ENCODE measurements at places on chromosomes 7 and 10. TPM values are rescaled to one million over a fixed set of nuclear protein-coding genes. Genes with fewer than 3 reads are reported as not detected.

Gene NODAL
- total RNA-seq, result not detected

Gene SAMD9L
- total RNA-seq, result 6.2 TPM

Gene NRBF2
- total RNA-seq, result 28.4 TPM

Gene HOXA9
- 30.8 TPM for total RNA-seq

Gene CCDC172
- not detected for total RNA-seq

Gene STAG3
- 0.91 TPM for total RNA-seq

Gene TMEM213
- total RNA-seq, result not detected

Gene VWC2
- not detected for total RNA-seq

Gene SPDYE16
- total RNA-seq, result not detected

Gene CYP3A7
- not detected for total RNA-seq

GRCh38 chr7:40647719-40648118, 512.9 kb downstream of the SUGCT start:
- H3K27me3 ChIP-seq, result peaks cover 3% of the 10 kb centered on the region
- no peak overlapping the region for H3K27ac ChIP-seq
- H3K36me3 ChIP-seq, result peaks cover 4% of the 10 kb centered on the region
- peaks cover 8% of the 10 kb centered on the region for H3K4me1 ChIP-seq

- H3K27ac ChIP-seq, result no peak overlapping the region
- H3K27me3 ChIP-seq, result no peaks in the 10 kb centered on the region
- DNase-seq, result no peak
- H3K4me1 ChIP-seq, result no peaks in the 10 kb centered on the region
- peaks cover 5% of the 10 kb centered on the region for H3K36me3 ChIP-seq
Measured at GRCh38 chr7:148325208-148325607, 265.4 kb upstream of the C7orf33 start.

GRCh38 chr10:5905854-5906507, 15.9 kb downstream of the FBH1 start:
- no peak for DNase-seq
- H3K36me3 ChIP-seq, result peaks cover 45% of the 10 kb centered on the region
- H3K27ac ChIP-seq, result no peak overlapping the region
- no peaks in the 10 kb centered on the region for H3K4me1 ChIP-seq
- no peak overlapping the region for H3K4me3 ChIP-seq

DNA sequence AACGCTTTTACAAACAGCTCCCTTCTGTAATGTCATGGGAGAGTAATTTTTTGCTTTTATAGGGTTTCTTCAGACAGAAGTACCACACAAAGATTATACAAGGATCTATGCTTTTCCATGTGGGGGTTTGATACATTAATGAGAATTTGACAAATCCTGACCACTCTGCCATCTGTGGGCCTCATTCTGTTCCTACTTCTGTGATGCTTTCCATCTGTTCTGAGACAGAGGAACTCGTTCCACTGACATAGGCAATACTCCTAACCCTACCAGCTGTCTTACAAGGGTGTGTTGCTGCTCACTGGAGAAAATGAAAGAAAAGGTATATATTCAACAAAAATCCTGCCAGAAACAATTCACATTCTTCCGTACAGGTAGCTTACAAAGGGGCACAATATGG, 59.4 kb upstream of the NAMPT start:
- peaks cover 28% of the 10 kb centered on the region for H3K4me1 ChIP-seq
- H3K36me3 ChIP-seq, result peaks cover 46% of the 10 kb centered on the region
- H3K4me3 ChIP-seq, result no peak overlapping the region
- no peak for DNase-seq
- peaks cover 32% of the 10 kb centered on the region for H3K27me3 ChIP-seq
- no peak overlapping the region for H3K27ac ChIP-seq

GRCh38 chr7:47314728-47315607, 266.9 kb downstream of the TNS3 start:
- H3K4me1 ChIP-seq, result peaks cover 29% of the 10 kb centered on the region
- H3K36me3 ChIP-seq, result peaks cover 58% of the 10 kb centered on the region
- peak; percentile 10 for DNase-seq

GRCh38 chr10:133164816-133165555, 5.0 kb downstream of the KNDC1 start:
- H3K4me3 ChIP-seq, result no peak overlapping the region
- no peak for DNase-seq
- no peaks in the 10 kb centered on the region for H3K4me1 ChIP-seq
- peaks cover 9% of the 10 kb centered on the region for H3K27me3 ChIP-seq

- H3K36me3 ChIP-seq, result peaks cover 6% of the 10 kb centered on the region
- H3K4me3 ChIP-seq, result no peak overlapping the region
- no peak for DNase-seq
- no peak overlapping the region for H3K27ac ChIP-seq
- no peaks in the 10 kb centered on the region for H3K4me1 ChIP-seq
Measured at GRCh38 chr10:73054286-73054685, 42.4 kb downstream of the P4HA1 start.

- H3K27ac ChIP-seq, result no peak overlapping the region
- peaks cover 36% of the 10 kb centered on the region for H3K4me1 ChIP-seq
- DNase-seq, result no peak
- no peaks in the 10 kb centered on the region for H3K27me3 ChIP-seq
- H3K4me3 ChIP-seq, result no peak overlapping the region
Measured at GRCh38 chr7:34026481-34027190, 121.3 kb downstream of the BMPER start.

DNA sequence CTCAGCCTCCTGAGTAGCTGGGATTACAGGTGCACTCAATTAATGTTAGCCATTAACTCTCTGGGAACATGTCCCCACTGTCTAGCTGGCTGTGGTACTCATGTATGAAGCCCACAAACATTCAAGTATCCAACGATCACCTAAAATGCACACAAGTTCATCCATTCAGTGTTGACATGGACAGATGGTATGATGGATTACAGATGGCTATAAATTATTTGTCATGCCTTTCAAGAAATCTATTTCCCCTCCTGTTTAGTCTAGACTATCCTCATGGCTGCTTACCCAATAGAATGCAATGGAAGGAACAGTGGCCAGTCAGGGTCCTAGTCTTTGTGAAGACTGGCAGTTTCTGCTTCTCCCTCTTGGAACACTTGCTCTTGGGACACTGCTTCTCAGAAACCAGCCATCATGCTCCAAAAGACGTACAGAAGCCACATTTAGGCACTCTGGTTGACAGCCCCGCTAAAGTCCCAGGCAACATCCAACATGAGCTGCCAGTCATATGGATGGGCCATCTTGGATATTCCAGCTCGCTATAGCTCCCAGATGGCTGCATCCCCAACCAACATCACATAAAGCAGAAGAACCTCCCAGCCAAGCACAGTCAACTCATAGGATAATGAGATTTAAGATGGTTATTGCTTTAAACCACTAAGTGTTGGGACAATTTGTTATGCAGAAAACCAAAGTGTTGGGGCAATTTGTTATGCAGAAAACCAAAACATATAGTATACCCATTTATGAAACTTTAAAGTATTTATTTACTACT, 33.1 kb downstream of the MYL10 start:
- no peaks in the 10 kb centered on the region for H3K4me1 ChIP-seq
- H3K4me3 ChIP-seq, result no peak overlapping the region
- H3K27ac ChIP-seq, result no peak overlapping the region
- peaks cover 6% of the 10 kb centered on the region for H3K27me3 ChIP-seq
- no peaks in the 10 kb centered on the region for H3K36me3 ChIP-seq

GRCh38 chr7:123750389-123751230, 1.8 kb upstream of the WASL start:
- peaks cover 14% of the 10 kb centered on the region for H3K36me3 ChIP-seq
- H3K27ac ChIP-seq, result no peak overlapping the region
- H3K27me3 ChIP-seq, result no peaks in the 10 kb centered on the region
- no peak for DNase-seq

GRCh38 chr10:61592581-61592980, 70.1 kb upstream of the CABCOCO1 start:
- peak; percentile 10 for DNase-seq
- no peak overlapping the region for H3K4me3 ChIP-seq
- no peak overlapping the region for H3K27ac ChIP-seq
- H3K36me3 ChIP-seq, result no peaks in the 10 kb centered on the region

DNA sequence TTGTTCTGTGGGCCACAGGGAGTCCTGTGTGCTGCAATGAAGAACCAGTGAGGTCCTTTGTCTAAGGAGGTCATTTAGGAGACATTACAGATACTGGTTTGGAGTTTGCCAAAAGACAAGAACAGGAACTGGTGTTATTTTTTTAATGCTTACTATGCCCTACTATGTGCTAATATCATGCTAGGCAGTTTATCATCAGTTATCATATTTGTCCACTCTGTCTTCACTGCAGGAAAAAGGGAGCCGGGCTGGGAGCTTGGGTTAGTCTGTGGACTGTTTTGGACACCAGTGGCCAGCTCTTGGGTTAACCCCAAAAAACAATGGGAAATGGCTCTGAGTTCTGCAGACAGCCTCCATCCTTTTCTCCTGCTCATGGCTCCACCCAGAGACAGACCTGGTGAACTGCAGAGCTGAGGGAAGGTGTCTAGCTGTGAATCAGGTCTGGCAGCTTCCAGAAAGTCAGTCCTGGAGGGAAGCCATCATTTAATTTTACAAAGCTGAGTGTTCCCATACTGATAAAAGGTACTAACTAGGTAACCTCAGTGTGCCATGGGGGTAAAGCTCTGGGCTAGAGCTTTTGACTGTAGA, 101.2 kb upstream of the ZNF746 start:
- peak; percentile 40 for DNase-seq
- peaks cover 2% of the 10 kb centered on the region for H3K27me3 ChIP-seq
- H3K4me3 ChIP-seq, result no peak overlapping the region
- H3K36me3 ChIP-seq, result peaks cover 32% of the 10 kb centered on the region
- H3K27ac ChIP-seq, result peak overlapping the region; percentile 36

- DNase-seq, result peak; percentile 57
- H3K4me1 ChIP-seq, result peaks cover 10% of the 10 kb centered on the region
- H3K4me3 ChIP-seq, result no peak overlapping the region
- H3K27me3 ChIP-seq, result no peaks in the 10 kb centered on the region
Measured at GRCh38 chr10:132447446-132448247, 50.6 kb downstream of the PWWP2B start.

- H3K27ac ChIP-seq, result no peak overlapping the region
- no peaks in the 10 kb centered on the region for H3K27me3 ChIP-seq
- H3K36me3 ChIP-seq, result no peaks in the 10 kb centered on the region
- peaks cover 22% of the 10 kb centered on the region for H3K4me1 ChIP-seq
- no peak overlapping the region for H3K4me3 ChIP-seq
Measured at GRCh38 chr10:80528185-80528700, 9.5 kb upstream of the SH2D4B start.

DNA sequence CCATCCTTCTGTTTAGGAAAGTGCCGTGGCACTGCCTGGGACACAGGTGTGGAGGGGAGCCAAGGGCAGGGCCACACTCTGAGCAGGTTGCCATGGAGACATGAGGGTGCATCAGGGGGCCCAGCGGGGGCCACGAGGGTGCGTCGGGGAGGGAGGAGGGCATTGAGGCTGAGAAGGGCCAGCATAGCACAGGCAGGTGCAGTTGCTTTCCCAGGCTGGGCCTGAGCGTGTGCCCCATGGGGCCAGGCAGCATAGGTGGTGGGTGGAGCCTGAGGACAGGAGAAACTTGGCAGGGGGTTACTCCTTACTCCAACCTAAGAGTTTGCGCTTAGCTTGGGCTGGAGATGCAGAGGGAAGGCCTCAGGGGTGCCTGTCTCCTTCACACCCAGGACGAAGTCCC, 15.2 kb downstream of the YKT6 start:
- H3K36me3 ChIP-seq, result peaks cover 4% of the 10 kb centered on the region
- no peaks in the 10 kb centered on the region for H3K4me1 ChIP-seq
- H3K27me3 ChIP-seq, result peaks cover 2% of the 10 kb centered on the region
- H3K4me3 ChIP-seq, result no peak overlapping the region
- DNase-seq, result no peak
- H3K27ac ChIP-seq, result no peak overlapping the region

GRCh38 chr10:71274901-71275796, 43.9 kb upstream of the SLC29A3 start:
- H3K36me3 ChIP-seq, result no peaks in the 10 kb centered on the region
- H3K27me3 ChIP-seq, result no peaks in the 10 kb centered on the region
- H3K27ac ChIP-seq, result no peak overlapping the region
- H3K4me3 ChIP-seq, result no peak overlapping the region
- H3K4me1 ChIP-seq, result peaks cover 23% of the 10 kb centered on the region

DNA sequence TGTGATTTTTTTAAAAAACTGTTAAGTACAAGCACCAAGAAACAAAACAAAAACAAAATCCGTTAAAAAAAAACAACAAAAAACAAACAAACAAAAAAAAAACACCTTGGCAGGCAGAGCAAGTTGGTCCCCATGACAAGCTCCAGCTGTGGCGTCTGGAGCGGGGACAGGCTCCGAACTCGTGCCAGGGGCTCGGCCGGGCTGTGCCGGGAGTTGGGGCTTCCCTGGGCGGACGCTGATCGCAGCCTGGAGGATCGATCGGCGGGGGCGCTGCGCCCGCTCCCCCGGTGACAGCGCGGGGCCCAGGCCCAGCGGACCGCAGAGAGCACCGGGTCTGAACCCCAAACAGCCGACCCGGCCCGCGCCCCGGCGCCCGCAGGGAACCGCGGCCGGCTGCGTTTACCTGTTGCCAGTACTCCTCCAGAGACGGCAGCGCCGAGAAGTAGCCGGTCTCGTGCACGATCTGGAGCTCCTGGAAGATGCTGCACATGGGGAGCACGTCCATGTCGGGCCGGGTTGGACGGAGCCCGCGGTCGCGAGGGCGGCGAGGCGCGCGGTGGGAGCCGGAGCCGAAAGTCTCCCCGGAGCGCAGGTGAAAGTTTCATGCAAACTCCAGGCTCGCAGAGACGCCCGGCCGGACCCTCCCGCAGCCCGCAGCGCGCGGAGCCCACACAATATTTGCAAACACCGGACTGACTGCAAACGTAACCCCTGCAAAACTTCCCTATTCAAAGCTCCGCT, at the start of gene KLF6:
Gene KLF6 (minus strand): TSS at position 700 of the 741 bp plus-strand sequence. CDS start 195 bp downstream, at position 505.
- no peak for DNase-seq
- peak within 1 kb of the TSS; percentile 96 for H3K4me3 ChIP-seq
- H3K36me3 ChIP-seq, result peaks cover 49% of the 10 kb centered on the region
- peak within 1 kb of the TSS; percentile 99 for H3K27ac ChIP-seq
- peaks cover 46% of the 10 kb centered on the region for H3K4me1 ChIP-seq

- no peak overlapping the region for H3K27ac ChIP-seq
- H3K27me3 ChIP-seq, result no peaks in the 10 kb centered on the region
- DNase-seq, result no peak
- no peak overlapping the region for H3K4me3 ChIP-seq
Measured at GRCh38 chr10:1662438-1663025, 74.8 kb downstream of the ADARB2 start.

All from HFFc6 (cell line).